ENCODE measurements at places on chromosomes 1 and 21. TPM values are rescaled to one million over a fixed set of nuclear protein-coding genes. Genes with fewer than 3 reads are reported as not detected.

DNA sequence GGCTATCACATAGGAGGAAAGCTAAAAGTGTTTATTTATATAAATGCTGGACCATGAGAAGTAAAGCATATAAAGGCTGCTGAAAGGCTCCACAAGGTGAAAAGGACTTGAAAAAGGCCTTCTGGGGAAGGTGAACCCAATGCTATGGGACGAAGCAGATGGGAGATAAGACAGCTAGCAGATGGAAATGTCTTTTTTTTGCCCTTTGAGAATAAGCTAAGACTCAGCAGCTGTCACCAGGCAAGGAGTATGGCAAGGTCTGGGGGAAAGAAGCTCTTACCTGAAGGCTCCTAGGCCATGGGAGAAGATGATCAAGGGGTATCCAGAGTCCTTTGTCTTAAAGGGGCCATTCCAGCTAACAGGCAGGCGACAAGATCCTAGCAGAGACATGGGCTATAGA lies 9.9 kb downstream of the PAFAH2 start:
- no peak for DNase-seq
- no peak overlapping the region for H3K4me3 ChIP-seq
- H3K4me1 ChIP-seq = no peaks in the 10 kb centered on the region
- no peaks in the 10 kb centered on the region for H3K27me3 ChIP-seq
- H3K27ac ChIP-seq = no peak overlapping the region
- peaks cover 21% of the 10 kb centered on the region for H3K36me3 ChIP-seq

- H3K27me3 ChIP-seq = peaks cover 7% of the 10 kb centered on the region
- no peaks in the 10 kb centered on the region for H3K36me3 ChIP-seq
- peak; percentile 62 for DNase-seq
- no peak overlapping the region for H3K27ac ChIP-seq
Measured at GRCh38 chr1:30381671-30382365, 341.6 kb downstream of the MATN1 start.

DNA sequence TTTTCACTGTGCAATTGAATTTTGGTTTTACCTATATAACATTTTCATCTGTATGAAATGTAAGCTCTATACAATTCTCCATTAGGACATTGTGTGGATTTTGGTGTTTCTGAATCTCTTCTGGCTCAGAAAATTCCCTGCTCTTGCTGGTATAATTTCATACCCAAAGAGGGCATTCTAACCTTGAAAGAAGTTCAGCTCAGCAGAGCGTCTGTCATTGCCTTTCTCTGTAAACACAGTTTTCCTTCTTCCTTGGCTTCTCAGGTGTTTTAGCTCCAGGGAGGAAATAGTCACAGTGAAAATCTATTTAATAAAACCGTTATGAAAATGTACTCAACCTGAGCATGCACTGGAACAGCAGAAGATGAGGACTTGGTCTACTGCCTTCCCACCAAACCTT lies 16.0 kb downstream of the DISC1 start:
- peak overlapping the region; percentile 50 for H3K27ac ChIP-seq
- H3K4me1 ChIP-seq = peaks cover 28% of the 10 kb centered on the region
- no peak overlapping the region for H3K4me3 ChIP-seq
- no peak for DNase-seq

DNA sequence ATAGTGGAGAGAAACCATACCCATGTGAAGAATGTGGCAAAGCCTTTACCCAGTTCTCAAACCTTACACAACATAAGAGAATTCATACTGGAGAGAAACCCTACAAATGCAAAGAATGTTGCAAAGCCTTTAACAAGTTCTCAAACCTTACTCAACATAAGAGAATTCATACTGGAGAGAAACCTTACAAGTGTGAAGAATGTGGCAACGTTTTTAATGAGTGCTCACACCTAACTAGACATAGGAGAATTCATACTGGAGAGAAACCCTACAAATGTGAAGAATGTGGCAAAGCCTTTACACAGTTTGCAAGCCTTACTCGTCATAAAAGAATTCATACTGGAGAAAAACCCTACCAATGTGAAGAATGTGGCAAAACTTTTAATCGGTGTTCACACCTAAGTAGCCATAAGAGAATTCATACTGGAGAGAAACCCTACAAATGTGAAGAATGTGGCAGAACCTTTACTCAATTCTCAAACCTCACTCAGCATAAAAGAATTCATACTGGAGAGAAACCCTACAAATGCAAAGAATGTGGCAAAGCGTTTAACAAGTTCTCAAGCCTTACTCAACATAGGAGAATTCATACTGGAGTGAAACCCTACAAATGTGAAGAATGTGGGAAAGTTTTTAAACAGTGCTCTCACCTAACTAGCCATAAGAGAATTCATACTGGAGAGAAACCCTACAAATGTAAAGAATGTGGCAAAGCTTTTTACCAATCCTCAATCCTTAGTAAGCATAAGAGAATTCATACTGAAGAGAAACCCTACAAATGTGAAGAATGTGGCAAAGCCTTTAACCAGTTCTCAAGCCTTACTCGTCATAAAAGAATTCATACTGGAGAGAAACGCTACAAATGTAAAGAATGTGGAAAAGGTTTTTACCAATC lies 80.0 kb downstream of the JMJD4 start:
- peaks cover 68% of the 10 kb centered on the region for H3K36me3 ChIP-seq
- no peaks in the 10 kb centered on the region for H3K27me3 ChIP-seq
- no peak overlapping the region for H3K27ac ChIP-seq
- DNase-seq = no peak

DNA sequence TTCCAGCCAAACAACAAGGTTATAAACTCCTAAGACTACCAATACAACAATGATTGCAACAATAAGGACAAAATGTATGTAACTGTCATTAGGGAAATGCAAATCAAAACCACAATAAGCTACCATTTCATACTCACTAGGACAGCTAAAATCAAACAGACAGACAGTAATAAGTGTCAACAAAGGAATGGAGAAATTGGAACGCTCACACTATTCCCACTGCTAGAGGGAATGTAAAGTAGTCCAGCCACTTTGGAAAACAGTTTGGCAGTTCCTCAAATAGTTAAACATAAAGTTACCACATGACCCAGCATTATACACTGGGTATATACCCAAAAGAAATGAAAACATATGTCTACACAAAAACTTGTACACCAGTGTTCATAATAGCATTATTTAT lies 9.3 kb downstream of the PRKAB2 start:
- H3K27ac ChIP-seq = no peak overlapping the region
- H3K4me3 ChIP-seq = no peak overlapping the region
- peaks cover 21% of the 10 kb centered on the region for H3K4me1 ChIP-seq
- no peak for DNase-seq

DNA sequence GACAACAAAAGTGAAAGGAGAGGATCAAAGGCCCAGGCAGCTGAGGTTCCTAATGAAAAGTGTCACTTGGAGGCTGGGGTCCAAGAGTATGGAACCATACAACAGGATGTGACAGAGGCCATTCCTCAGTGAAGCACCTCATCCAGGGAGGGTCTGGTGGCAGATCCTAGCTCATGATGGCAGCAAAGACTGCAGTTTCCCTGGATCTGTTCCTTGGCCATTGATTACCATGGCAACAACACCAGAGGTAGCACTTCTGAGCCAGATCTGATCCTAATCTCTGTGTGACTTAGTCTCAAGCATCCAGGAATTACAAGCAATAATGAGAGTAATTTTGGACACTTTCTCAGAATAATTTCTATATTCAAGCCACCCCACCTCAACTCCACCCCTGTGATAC lies 12.9 kb downstream of the FAM177B start:
- DNase-seq = no peak
- no peak overlapping the region for H3K27ac ChIP-seq
- no peak overlapping the region for H3K4me3 ChIP-seq
- H3K27me3 ChIP-seq = peaks cover 22% of the 10 kb centered on the region
- H3K36me3 ChIP-seq = no peaks in the 10 kb centered on the region

Gene CSF3R
- total RNA-seq = not detected
